Glomerular endothelial cell (primary cell): ENCODE measurements at places on chromosomes 4 and X. TPM values are rescaled to one million over a fixed set of nuclear protein-coding genes. Genes with fewer than 3 reads are reported as not detected.

UCP1 gene
- not detected in 2 replicates for total RNA-seq

PAGE2 gene
- not detected in 2 replicates for total RNA-seq

ANXA3 gene
- total RNA-seq, result 83.5 and 116 TPM in 2 replicates

CT83 gene
- total RNA-seq, result not detected in 2 replicates

POU4F2 gene
- total RNA-seq, result not detected in 2 replicates

TET2 gene
- total RNA-seq, result 10.8 and 15.5 TPM in 2 replicates

OSTC gene
- 185 and 194 TPM in 2 replicates for total RNA-seq

TMA16 gene
- total RNA-seq, result 26.1 and 26.9 TPM in 2 replicates
